ENCODE measurements at places on chromosomes 13 and 19.
A peak's percentile ranks its signal among the peaks of the same experiment; 100 is the strongest.

- DNase-seq: peak; percentile 28
These were observed 388.9 kb upstream of the DACH1 start for GRCh38 chr13:72255908-72256307.

DNA sequence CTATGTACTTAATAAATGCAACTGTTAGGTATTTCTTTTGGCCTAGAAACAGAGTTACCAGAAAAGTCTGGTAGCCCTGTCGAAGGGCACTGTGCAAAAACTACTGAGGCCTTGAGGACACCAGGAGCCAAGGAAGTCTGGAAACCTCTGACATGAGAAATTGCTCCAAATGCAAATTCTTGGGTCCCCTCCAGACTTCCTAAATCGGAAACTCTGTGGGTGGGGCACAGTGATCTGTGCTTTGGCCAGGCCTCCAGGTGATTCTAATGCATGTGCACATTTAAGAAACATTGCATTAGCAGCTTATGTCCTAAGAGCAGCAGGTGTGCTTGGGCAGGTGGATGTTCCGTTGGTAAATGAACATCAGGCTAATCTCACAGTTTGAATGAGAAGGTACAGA lies 50.0 kb downstream of the STARD13 start:
- DNase-seq: no peak

GRCh38 chr13:95579303-95579702 lies 26.8 kb downstream of the CLDN10 start:
- no peak for DNase-seq

- no peak for DNase-seq
These were observed 31.8 kb downstream of the EFNA2 start for GRCh38 chr19:1317274-1318003.

DNA sequence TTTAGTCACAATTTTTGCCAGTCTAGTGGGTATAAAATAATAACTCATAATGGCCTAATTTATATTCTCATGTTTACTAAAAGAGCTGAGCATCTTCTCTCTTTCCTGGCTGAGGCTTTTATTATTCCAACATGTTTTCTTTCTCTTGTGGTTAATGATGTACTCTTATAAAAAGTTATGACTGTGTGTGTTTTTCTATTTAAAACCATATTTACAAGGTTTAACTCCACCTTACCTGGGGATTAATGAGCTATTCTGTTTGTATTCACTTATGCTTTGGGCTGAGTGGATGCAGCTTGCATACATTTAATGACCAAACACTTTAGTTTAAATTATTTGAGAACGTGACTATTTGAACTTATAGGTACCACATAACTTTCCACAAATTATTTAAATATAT lies 1365.7 kb upstream of the SLC10A2 start:
- DNase-seq: no peak

DNA sequence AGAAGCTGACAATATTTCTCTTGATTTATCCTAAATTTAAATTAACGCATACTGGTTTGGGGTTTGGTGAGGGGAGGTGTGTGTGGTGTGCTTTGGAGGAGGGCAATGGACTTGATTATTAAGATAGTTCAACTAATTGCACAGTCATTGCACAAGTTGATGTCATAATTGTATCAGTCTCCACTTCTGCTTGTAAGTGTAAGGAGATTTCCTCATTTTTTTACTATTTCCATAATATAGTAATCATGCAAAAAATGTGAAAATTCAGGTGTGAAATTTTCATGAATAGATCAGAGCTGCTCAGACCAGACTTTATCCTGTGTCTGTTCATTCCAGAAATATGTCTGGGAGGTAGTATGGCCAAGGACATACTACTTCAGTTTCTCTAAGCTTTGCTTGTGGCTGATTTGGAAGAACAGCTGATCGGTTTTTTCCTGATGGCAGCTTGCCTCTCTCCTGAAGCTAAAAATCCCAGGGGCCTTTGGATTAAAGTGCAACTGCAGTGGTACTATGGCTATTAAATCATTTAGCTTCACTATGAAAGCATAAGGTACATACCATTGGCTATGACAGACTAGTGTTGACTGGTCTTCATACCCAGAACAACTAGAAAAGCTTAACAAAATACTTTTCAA lies 201.8 kb upstream of the MIR17HG start:
- peak; percentile 19 for DNase-seq

DNA sequence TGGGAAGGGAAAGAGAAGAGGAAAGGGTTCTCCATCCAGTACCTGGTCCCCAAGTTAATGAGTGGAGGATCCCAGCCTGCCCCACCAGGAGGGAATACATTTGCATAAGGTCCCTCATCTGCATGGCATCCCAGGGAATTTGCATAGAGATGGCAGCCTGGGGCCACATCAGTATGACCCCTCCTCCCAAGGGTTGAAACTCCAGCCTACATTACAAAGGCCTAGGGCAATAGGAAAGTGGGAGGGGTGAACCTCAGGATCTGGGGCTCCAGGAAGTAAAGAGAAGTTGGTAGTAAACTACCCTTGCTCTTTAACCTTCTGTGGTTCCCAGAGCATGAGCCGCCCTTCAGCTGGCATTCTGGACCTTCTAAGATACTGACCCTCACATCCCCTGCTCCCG lies 6.8 kb upstream of the NECTIN2 start:
- no peak for DNase-seq

DNA sequence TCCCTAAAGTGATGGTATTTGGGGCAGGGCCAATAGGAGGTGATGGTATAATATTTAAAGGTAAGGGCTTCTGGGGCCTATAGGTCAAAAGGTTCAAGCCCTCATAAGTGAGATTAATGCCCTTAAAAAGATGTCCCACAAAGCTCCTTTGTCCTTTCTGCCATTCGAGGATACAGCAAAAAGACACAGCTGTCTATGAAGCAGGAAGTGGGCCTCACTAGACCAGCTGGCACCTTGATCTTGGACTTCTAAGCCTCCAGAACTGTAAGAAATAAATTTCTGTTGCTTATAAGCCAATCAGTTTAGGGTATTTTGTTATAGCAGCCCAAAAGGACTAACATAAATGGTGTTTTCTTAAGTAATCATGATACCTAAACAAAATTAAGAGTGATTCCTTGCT lies 27.2 kb upstream of the POU4F1 start:
- DNase-seq: no peak

- no peak for DNase-seq
These were observed 9.5 kb downstream of the PPP1R37 start for GRCh38 chr19:45102481-45102880.

DNA sequence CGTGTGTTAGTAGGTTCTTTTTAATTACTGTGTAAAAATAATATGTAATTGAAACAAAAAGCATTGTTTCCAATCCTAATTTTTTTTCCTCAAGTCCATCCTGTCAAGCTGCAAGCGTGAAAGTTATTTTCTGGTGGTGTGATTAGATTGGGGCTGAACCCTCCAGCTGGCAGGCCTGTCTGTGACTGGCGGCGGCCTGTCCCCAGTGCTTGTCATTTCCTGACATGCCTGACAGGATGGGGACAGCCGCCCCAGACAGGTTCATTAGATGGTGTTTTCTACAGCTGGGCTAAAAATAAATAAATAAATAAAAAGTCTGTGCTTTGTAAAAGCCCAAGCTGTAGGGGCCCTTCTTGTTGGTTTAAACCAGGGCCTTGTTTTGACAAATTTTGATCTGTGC lies 53.7 kb upstream of the MAB21L1 start:
- DNase-seq: no peak

- no peak for DNase-seq
These were observed 3.7 kb upstream of the IRS2 start for GRCh38 chr13:109790086-109790485.

DNA sequence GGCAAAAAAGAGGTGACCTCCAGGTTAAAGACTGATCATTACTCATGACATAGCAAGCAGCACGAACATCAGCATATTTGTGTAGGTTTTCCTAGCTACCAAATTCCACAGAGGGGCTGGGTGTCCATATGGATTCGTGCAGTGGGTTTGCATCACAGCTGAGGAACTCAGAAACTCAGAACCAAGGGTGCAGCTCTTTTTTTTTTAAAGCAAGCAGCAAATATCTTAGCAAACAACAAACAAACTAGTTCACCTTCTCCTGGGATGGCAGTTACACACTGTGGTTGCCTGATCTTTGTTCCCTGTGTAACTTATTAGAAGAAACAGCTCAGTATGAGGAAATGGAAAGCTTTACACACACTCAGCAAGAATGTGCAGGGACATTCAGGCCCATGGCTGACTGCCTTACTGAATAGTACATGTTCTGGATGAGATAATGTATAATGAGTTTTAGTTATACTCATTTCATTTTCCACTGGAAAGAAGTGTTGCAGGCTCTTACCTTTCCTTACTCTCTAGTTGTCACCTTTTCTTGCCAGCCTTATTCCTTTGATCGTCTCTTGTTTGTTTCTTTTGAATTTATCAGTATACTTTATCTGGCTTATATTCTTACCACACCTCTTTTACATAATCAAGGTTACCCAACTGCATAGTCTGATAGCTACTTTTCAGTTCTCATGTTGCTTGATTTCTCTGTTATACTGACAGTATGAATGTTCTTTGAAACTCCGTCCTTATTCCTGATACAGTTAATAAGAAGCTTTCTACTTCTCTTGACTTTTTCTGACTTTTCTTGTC lies 4.3 kb downstream of the NDFIP2 start:
- peak; percentile 90 for DNase-seq

DNA sequence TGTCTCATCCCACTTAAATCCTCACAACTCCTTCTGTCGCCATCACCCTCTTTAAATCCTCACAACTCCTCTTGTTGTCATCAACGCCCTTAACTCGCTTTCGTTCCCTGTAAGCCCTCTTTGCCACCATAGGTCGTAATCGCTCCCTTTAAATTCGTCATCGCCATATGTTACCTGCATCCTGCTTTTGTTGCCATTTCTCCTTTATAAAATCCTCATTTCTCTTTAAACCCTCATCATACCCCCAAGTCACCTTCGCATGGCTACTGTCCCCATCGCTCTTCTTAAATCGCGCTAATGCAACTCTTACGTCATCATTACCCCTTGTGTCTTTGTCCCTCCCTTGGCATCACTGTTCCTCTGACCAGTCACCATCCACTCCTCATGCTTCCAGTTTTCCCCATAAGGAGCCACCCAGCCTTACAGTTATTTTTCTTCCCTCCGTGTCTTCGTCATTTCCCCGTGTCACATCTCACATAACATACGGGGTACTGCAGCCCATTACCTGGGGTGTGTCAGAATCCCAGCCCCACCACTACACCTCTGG lies 539 bp downstream of the PLD3 start:
- peak; percentile 42 for DNase-seq

GRCh38 chr13:114049026-114049425 lies 75.2 kb upstream of the C13orf46 start:
- no peak for DNase-seq

DNA sequence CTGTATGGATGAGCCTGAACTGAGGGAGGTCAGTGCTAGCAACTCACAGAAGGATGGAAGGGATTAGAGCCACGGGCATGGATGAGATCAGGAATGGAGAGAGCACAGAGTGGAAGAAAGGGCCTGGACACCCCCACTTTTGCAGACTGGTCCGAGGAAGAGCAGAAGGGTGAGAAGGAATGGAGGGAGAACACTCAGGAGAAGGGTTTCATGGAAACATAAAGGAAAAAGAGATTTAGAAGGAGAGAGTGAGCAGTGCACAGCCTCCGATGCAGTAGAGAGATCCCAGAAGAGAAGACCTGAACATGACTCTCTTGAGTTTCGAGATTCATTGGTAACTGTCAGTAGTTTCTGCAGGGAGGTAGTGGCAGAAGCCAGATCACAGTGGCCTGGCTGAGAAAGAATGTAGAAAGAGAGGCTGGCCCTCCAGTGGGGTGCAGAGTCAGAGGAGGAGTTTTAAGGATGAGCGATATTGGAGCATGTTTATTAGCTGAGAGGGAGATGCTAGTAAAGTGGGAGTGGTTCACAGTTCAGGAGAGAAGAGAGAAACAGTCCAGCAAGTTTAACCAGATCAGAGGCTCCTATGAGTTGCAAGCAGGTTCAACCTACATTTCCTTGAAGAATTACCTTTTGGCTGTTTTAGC lies 108.9 kb downstream of the ZAR1L start:
- peak; percentile 4 for DNase-seq

DNA sequence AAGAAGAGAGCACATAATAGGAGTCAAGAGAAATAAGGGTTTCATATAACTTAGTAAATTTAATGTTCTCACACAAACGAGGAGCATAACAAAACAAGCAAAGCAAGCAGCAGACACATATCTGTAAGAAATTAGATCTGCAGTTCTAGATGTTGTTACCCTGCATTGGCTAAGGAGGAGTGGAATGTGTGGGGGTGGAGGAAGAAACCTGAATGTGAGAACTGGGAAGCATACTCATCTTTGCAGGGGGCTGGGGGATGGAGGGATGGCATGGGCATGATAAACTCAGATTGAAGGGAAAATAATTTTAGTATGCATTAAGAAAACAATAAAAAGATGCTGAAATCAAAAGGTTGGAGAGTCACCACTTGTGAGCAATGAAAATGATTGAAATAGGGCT lies 255.0 kb downstream of the LIG4 start:
- no peak for DNase-seq

DNA sequence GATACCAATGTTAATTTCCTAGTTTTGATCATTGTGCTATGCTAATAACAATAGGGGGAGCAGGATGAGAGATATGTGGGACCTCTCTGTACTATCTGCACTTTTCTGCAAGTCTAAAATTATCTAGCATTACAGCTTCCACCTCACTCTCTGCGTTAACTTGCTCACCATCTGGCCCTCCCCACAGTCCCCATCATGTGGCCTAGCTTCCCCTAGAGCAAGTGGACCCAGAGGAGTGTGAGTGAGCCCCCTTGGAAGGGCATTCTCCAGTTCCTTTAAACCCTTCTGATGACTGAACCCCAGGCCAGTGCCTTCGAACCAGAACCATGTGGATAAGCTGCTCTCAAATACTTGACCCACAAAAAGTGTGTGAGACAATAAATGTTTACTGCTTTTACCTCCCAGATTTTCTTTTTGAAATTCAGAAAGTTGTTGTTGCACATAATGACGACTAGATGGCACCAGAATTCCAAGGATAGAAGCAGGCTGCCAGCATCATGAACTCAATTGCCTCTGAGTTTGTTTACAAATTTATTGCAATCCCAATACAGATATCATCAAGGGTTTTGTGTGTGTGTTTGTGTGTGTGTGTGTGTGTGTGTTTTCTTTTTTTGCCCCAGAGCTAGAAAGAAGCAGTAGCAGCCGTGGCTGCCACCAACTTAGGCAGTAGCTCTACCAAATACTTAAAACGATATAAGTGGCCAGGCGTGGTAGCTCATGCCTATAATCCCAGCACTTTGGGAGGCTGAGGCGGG lies 49.0 kb upstream of the ZNF780A start:
- DNase-seq: peak; percentile 45
